ENCODE measurements at places on chromosomes 6 and 20. TPM values are rescaled to one million over a fixed set of nuclear protein-coding genes. Genes with fewer than 3 reads are reported as not detected.

IPCEF1 gene
- total RNA-seq: 0.32 TPM

SAMD3 gene
- total RNA-seq: not detected

NKX2-2 gene
- not detected for total RNA-seq

GCNT2 gene
- 6.3 TPM for total RNA-seq

PREX1 gene
- 97.5 TPM for total RNA-seq

PLA2G7 gene
- 0.16 TPM for total RNA-seq

FIG4 gene
- 15.2 TPM for total RNA-seq

PCMTD2 gene
- 41.9 TPM for total RNA-seq

ECT2L gene
- total RNA-seq: not detected

SMLR1 gene
- total RNA-seq: not detected

CD40 gene
- total RNA-seq: 10.1 TPM

SIRPA gene
- total RNA-seq: 75.3 TPM

FARS2 gene
- 25.4 TPM for total RNA-seq

AVP gene
- total RNA-seq: not detected

MDFI gene
- 22.8 TPM for total RNA-seq

GLP1R gene
- total RNA-seq: not detected

GMEB2 gene
- total RNA-seq: 12.5 TPM

TNNC2 gene
- not detected for total RNA-seq
